ENCODE measurements at places on chromosomes 1 and 21.

- no peak for DNase-seq
Observed at GRCh38 chr1:197843401-197843800, 59.0 kb upstream of the C1orf53 start.

- peak; percentile 78 for DNase-seq
Observed at GRCh38 chr1:234722904-234723720, 113.1 kb upstream of the IRF2BP2 start.

GRCh38 chr1:147847831-147848230 is 54.8 kb upstream of the GJA8 start:
- DNase-seq, result no peak

DNA sequence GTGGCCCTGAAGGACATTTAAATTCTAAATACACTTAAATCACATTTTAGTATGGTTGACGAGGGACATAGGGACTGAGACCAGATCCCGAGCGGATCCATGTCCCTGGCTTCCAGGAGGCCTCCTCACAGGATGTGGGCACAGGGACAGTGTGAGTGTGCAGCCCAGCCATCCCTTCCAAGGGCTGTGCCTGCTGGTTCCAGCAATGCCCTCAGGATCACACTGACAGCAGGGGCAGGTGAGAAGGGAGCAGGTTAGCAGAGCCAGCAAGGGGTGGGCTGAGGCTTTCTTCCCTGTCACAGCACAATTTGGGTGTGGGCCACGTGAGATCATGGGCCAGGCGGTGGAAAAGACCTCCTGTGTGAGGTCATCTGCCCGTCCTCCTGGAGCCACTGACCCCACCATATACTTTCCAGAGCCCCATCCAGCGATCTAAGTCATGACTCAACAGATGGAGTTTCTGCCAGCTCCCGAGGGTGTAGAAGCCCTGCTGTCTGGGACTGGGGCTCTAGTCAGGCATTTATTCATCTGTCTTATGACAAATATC is 37.0 kb upstream of the PRSS38 start:
- DNase-seq, result no peak

- DNase-seq, result no peak
Observed at GRCh38 chr1:1146026-1146425, 27.7 kb upstream of the TTLL10 start.

- no peak for DNase-seq
Observed at GRCh38 chr1:19936061-19936750, 12.8 kb upstream of the PLA2G2E start.

GRCh38 chr1:38018864-38019343 is 6.4 kb downstream of the UTP11 start:
- no peak for DNase-seq

GRCh38 chr1:43492826-43493225 is 37.9 kb upstream of the PTPRF start:
- no peak for DNase-seq

- no peak for DNase-seq
Observed at GRCh38 chr21:41349619-41350390, 12.0 kb upstream of the MX2 start.

DNA sequence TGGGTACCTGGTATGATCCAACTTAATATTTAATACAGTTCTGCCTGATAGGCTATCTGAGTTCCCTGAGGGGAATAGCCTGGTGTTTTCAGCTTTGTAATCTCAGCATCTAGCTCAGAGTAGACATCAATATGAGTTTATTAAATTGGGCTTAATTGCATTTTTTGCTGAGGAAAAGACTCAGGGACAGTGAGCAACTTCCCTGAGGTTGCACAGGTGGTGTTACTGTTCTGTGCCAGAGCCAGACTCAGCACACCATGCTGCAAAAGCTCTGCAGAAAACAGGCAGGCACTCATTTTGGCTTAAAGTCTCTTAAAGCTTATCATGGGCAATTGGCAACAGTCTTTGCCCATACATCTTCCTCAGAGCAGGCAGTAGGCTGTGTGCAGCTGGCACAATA is 90.5 kb upstream of the JUN start:
- DNase-seq, result no peak

Data from stimulated activated CD8-positive, alpha-beta memory T cell treated with anti-CD3 and anti-CD28 coated beads, Interleukin-15, amount 100 ng/mL, for 48 hours (primary cell).